NCI-H1048 (cell line): ENCODE measurements at places on chromosomes 13 and 19.

- no peak for DNase-seq
Measured at GRCh38 chr19:30202060-30202600, 170.1 kb upstream of the ZNF536 start.

DNA sequence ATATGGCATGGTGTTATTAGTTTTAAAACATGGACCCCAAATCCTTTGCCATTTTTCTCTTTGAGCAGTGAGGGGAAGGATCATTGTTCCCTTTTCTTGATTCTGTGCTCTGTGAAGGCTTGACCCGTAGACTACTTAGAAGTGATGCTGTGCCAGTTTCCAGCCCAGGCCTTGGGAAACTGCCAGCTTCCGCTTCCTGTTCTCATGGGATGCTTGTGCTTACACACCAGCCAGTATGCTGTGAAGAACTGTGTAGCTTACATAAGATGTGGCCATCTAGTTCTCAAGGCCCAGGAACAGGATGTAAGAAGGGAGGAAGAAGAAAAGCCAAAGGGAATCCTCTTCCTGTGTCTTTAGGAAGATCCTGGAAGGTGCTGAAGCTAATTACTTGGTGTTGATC is 180.9 kb downstream of the PCCA start:
- DNase-seq, result no peak

GRCh38 chr19:38545596-38545995 is 72.2 kb downstream of the MAP4K1 start:
- no peak for DNase-seq

- DNase-seq, result no peak
Measured at GRCh38 chr13:95552539-95553441, at the start of gene CLDN10. CLDN10 (plus strand) TSS chr13:95552720; CDS start chr13:95552754, 34 bp downstream.

DNA sequence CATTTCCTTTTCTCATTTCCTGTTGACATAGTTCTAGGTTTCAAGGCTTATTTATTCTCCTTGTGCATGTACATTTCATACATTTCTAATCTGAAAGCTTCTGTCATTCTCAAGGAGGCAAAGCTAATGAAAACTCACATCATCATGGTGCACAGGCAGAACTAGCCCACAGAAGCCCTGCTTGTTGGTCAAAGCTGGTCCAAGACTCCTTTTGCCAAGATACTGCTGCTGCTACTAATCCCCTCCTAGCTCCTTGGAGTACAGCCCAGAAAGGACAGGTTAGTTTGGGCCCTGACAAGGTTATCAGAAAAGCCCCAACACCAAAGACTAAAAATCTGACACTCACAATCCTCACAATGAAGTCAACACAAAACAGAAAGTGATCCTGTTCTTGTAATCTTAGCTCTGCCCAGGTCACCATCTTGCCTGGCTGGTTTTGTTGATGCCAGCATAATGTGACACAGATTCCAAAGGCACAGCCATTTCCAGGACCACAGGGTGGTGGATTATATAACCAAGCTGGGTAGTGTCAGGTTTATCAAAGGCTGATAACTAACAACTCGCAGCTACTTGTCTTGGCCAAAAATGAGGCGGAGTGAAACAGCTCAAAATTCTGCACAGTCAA is 417.4 kb downstream of the NDFIP2 start:
- no peak for DNase-seq

DNA sequence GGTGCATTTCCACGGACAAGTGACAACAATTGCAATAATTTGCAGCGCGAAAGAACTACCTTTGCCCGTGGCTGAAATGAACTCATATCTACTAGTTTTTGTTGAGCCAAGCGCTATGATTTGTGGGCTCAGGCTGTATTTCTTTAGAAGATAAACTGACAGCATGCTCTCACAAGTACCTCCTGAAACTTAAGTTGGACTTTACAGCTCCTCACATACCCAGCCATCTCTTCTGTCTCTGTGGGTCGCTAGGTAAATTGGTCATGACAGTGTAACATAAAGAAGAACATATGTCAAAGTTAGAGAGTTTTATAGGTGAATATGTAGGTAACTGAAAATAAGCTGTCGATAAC is 839 bp downstream of the COG6 start:
- DNase-seq, result no peak

DNA sequence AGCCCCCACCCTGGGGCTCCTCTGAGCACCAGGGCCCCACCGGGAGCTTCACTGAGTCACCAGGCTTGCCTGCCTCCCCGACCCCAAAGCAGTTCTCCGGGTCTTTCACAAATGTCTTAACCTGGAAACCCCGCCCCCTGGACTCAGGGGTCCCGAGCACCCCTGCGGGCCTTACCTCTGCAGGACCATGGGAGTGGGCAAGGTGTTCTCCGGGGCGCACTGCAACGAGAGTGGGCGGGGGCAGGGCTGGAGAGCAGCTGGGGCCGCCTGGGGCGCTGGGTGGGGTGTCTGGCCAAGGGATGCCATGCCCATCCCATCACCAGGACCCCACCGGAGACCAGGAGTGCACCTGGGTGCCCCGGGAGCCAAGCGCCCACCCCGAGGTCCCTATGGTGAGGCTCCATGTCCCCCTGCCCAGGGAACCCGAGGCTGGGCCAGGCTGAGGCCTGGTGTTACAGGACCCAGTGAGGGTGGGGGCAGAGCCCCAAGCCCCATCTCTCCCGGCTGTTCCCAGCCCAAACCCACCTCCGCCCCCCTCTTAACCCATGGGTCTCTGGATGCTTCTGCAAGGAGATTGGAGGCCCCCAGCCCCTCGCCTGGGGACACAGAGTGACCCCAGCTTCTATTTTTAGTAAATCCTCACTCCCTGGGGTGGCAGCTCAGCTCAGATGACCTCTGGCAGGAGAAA is 10.9 kb downstream of the MKNK2 start:
- DNase-seq, result no peak

DNA sequence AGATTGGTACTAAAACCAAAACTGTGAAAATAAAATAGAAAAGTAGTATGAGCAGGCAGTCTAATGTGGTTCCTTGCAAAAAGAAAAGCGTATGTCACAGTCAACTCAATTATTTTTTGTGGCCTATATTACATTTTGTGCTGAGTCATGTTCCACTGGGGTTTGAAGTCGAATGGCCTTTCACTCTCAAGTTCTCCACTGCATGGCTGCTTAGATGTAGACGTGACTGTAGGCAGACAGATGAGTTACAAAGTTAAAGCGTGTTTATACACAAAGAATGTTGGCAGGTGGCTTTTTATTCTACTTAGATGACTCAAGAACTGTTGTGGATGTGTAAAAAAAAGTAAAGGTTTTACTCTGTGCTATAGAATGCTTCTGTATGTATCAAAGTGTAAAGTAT is 133.9 kb downstream of the SLITRK6 start:
- no peak for DNase-seq

DNA sequence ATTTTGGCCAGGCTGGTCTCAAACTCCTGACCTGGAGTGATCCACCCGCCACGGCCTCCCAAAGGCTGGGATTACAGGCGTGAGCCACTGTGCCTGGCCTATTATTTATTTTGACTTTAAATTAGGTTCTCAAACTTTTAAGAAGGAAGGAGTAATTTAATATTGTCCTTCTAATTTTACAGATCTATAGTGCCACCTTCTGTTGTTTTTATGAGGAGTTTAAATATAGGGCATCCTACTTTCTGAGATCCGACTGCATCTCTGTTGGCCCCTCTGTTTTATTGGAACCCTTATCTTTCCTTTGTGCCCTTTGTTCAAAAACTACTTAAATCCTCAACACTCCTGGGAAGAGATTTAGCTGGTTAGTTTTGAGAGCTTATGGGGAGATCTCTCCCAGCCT is 25.4 kb upstream of the ZMYM5 start:
- no peak for DNase-seq

DNA sequence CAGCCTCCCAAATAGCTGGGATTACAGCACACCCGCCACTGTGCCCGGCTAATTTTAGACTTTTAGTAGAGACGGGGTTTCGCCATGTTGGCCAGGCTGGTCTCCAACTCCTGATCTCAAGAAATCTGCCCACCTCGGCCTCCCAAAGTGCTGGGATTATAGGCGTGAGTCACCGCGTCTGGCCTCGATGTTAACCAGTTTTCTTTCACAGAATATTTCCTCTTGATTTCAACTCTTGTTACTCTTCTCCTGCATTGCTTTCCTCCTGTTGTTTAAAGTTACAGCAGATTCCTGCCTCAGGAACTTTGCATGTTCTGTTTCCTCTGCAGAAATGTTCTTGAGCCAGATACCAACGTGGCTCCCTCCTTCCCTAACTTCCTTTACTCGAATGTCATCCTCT is 3.7 kb upstream of the PEX11G start:
- DNase-seq, result no peak

- no peak for DNase-seq
Measured at GRCh38 chr19:6495947-6496346, 6.2 kb downstream of the TUBB4A start.

DNA sequence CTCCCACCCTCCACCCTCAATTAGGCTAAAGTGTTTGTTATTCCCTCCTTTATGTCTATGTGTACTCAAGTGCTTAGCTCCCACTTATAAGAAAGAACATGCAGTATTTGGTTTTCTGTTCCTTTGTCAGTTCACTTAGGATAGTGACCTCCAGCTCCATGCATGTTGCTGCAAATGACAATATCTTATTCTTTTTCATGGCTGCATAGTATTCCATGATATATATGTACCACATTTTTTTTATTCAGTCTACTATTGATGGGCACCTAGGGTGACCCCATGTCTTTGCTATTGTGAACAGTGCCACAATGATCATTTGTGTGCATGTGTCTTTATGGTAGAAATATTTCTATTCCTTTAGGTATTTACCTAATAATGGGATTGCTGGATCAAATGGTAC is 114.3 kb downstream of the DLEU7 start:
- DNase-seq, result no peak

DNA sequence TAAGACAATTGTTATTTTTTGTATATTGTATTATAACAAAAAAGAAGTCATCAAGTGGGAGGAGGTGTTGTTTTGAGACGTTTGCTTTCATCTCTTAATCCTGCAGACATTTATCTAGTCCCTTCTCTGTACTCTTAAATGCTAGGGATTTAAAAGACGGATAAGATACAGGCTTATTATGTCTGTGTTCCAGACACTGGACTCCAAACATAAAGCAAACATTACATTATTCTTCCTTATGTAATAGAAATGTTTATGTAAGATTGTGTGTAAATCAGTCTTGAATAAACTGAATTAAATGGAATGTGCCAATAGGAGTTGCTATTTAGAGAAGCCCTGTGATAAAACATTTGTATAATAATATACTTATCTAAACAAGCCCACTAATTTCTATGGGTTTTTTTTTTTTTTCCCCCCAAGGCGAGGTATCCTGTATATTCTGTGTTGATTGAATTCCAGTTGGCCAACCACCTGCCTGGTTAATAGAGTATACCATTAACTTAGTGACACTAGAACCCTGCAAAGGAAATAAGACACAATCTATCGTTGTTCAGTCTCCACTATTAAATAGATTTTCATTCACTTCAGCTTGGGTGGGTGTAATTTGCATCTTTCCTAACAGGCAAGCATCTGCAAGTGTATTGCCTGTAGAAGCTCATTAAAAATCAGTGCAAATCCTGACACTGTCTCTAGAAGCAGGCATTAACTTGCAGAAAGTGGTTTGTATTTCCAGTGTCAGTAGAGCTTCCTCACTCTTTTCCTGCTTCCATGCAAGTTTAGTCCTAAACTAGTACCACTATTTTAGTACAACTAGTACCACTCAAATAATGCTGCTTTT is 69.0 kb downstream of the LRCH1 start:
- DNase-seq, result no peak

GRCh38 chr13:28505543-28506135 is 10.7 kb upstream of the FLT1 start:
- no peak for DNase-seq

- no peak for DNase-seq
Measured at GRCh38 chr19:485077-485476, 11.2 kb upstream of the MADCAM1 start.

GRCh38 chr19:14158276-14159023 is 22.1 kb upstream of the ASF1B start:
- DNase-seq, result no peak
